ENCODE measurements at places on chromosomes 2 and 18. TPM values are rescaled to one million over a fixed set of nuclear protein-coding genes. Genes with fewer than 3 reads are reported as not detected.

DNA sequence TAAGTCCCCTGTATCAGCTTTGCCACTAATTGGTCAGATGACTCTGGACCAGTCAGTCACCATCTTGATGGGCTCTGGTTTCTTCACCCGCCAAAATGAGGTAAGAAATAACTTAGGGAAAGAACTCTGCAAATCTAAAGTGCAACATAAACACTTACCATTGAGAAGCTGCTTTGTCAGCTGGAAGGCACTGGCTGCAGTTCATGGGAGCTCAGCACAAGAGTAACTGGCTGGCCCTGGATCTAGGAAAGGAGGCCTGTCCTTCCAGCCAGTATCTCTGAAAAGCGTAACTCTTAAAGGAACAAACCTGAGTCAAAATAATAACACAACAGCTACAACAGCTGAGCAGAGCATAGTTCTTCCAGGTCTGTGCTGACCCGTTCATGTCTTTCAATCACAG is 123.9 kb downstream of the CACNB4 start:
- no peak for DNase-seq
- H3K27ac ChIP-seq: no peak overlapping the region
- H3K4me1 ChIP-seq: no peaks in the 10 kb centered on the region
- H3K27me3 ChIP-seq: peaks cover 12% of the 10 kb centered on the region
- no peaks in the 10 kb centered on the region for H3K36me3 ChIP-seq

GRCh38 chr2:158006961-158007719 is 94.5 kb upstream of the UPP2 start:
- no peak overlapping the region for H3K4me3 ChIP-seq
- H3K27ac ChIP-seq: no peak overlapping the region
- H3K27me3 ChIP-seq: no peaks in the 10 kb centered on the region
- no peaks in the 10 kb centered on the region for H3K36me3 ChIP-seq
- H3K4me1 ChIP-seq: no peaks in the 10 kb centered on the region
- no peak for DNase-seq

GRCh38 chr2:145137901-145138300 is 618.0 kb upstream of the ZEB2 start:
- no peaks in the 10 kb centered on the region for H3K27me3 ChIP-seq
- no peak for DNase-seq
- H3K4me1 ChIP-seq: no peaks in the 10 kb centered on the region
- no peak overlapping the region for H3K4me3 ChIP-seq
- H3K36me3 ChIP-seq: no peaks in the 10 kb centered on the region

- no peaks in the 10 kb centered on the region for H3K27me3 ChIP-seq
- no peak overlapping the region for H3K27ac ChIP-seq
- no peaks in the 10 kb centered on the region for H3K36me3 ChIP-seq
- H3K4me1 ChIP-seq: peaks cover 3% of the 10 kb centered on the region
These were observed 215.9 kb downstream of the IRS1 start for GRCh38 chr2:226583715-226584114.

DNA sequence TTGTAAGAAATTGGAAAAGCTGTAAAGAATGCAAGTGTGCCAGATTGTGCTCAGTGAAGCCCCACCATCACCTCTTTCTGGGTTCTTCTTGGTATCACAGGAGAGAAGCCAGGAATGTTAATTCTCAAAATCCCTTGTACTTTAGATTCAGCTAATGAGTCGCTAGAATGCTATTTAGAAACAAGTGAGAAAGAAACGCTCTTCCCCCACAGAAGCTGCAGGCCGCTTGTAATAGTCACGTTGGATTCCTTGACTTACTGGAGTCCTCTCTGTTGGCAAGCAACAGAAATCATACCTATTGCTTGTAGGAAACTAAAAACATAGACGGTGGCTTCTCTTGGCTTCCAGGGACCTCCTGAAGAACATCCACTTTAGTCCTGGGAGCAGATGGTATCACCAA is 375.6 kb upstream of the LRATD1 start:
- H3K4me1 ChIP-seq: no peaks in the 10 kb centered on the region
- H3K27ac ChIP-seq: no peak overlapping the region
- no peaks in the 10 kb centered on the region for H3K27me3 ChIP-seq
- H3K36me3 ChIP-seq: no peaks in the 10 kb centered on the region
- DNase-seq: no peak

GRCh38 chr2:127511917-127512316 is 14.4 kb downstream of the IWS1 start:
- H3K4me1 ChIP-seq: peaks cover 50% of the 10 kb centered on the region
- H3K27me3 ChIP-seq: no peaks in the 10 kb centered on the region
- no peak for DNase-seq
- H3K4me3 ChIP-seq: no peak overlapping the region

GRCh38 chr18:27847412-27847811 is 329.5 kb downstream of the CDH2 start:
- no peak overlapping the region for H3K27ac ChIP-seq
- no peaks in the 10 kb centered on the region for H3K27me3 ChIP-seq
- no peak overlapping the region for H3K4me3 ChIP-seq
- no peaks in the 10 kb centered on the region for H3K4me1 ChIP-seq
- no peak for DNase-seq

DNA sequence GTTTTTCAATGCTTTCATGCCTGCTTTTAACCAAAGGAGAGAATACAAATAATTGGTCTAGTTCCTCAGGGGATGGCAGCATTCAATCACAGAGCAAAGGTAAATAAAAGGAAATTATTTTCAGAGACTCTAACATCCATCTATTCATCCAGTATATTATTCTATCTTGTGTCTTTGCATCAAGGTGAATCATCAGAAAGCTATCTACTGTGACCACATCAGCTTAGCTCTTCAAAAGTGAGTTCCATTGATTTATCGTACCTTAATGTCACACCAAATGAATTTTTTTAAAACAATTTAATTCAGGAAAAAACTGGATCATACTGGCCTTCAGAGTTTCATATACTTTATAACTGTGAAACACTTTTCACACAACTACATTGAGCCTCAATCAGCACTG is 66.1 kb downstream of the CHN1 start:
- no peaks in the 10 kb centered on the region for H3K36me3 ChIP-seq
- H3K27ac ChIP-seq: no peak overlapping the region

GRCh38 chr18:10771053-10771709 is 245.4 kb downstream of the NAPG start:
- H3K27me3 ChIP-seq: peaks cover 44% of the 10 kb centered on the region
- no peaks in the 10 kb centered on the region for H3K36me3 ChIP-seq
- H3K4me3 ChIP-seq: no peak overlapping the region
- DNase-seq: no peak

- no peak for DNase-seq
- H3K36me3 ChIP-seq: no peaks in the 10 kb centered on the region
- no peaks in the 10 kb centered on the region for H3K27me3 ChIP-seq
- H3K4me3 ChIP-seq: no peak overlapping the region
- no peaks in the 10 kb centered on the region for H3K4me1 ChIP-seq
These were observed 140.1 kb downstream of the NOL4 start for GRCh38 chr18:34084635-34085034.

DNA sequence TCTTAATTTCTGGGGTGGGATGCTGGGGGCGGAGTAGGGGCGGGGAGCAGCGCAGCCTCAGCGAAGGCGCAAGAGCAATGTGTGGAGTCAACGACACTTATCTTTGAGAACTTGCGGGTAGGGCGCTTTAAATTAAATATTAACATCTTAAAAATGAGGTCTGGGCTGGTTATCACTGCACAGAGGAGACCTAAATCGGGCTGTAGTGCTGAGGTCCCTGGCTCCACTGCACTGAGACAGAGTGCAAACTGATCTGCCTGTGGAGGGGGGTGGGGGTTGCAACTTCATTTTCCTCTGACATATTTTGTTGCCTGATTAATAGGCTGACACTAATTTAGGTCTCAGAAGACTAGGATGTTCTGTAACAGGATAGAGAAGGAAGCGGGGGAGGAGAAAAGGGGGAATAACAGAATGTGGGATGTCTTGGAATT is 253.0 kb upstream of the FANCL start:
- no peak overlapping the region for H3K4me3 ChIP-seq
- no peaks in the 10 kb centered on the region for H3K36me3 ChIP-seq
- DNase-seq: no peak
- no peaks in the 10 kb centered on the region for H3K4me1 ChIP-seq
- H3K27ac ChIP-seq: no peak overlapping the region
- no peaks in the 10 kb centered on the region for H3K27me3 ChIP-seq

Gene MC4R
- total RNA-seq: not detected

Gene RAB6C
- total RNA-seq: not detected

Gene POTEC
- not detected for total RNA-seq

Gene CPO
- not detected for total RNA-seq

Gene CFAP221
- 1.5 TPM for total RNA-seq

Gene LRRTM1
- total RNA-seq: not detected

Gene PTPRM
- total RNA-seq: not detected

Data from A673 (cell line).